Fibroblast of skin of scalp (primary cell): ENCODE measurements at places on chromosomes 16 and 17.

DNA sequence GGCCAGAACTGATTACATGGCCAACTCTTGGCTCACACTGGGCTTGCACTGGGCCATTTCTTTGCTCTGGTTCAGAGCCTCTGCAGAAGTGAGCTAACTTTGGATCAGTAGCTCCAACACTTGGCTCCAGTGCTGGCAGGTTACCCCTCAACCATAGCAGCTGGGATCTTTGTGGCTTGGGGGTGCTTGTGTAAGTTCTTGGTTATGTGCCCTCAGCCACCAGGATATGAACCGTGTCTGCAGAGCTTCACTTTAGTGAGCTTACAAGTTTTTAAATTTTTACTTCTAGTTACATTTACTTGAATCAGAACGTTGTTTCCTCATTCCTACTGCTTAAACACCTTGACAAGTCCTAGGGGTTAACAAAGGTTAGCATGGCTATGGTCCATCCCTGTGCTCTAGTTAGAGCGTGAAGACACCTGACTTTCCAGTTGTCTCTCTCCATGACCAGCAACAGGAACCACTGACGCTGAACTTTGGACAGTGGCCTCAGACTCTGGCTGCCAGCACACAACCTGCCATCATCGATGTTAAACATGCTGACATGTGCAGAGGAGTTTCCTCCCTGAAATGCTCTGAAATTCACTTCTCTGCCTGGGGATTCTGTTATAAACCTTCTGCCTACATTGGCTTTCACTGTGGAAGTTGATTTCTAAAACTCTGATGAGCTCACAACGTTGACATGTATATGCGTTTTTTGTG, 4.1 kb downstream of the PDF start:
- DNase-seq = no peak

- no peak for DNase-seq
These were observed 1.4 kb upstream of the C1QTNF1 start for GRCh38 chr17:79022507-79022991.

- peak; percentile 33 for DNase-seq
These were observed 10.0 kb downstream of the BAIAP2 start for GRCh38 chr17:81044764-81045589.

DNA sequence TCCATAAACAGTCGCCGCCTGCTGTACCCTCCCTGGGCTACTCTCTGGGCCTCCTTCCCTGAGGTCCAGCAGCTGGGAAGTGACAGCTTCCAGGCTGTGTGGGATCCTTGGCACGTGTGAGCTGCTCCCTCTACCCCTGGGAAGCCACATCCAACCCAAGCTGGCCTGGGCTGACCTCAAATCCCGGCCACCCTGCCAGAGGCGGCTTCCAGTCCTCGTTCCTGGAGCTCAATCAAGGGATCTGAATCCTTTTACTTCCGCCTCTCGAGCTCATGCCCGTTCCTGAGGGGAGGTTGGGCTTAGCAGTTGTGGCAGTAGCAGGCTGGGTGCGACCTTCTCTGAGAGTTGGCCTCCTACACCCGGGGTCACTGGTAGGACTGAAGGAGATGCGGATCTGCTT, 82.5 kb downstream of the NETO2 start:
- DNase-seq = no peak
